Left ventricle myocardium inferior (tissue), 1 donor: ENCODE measurements at places on chromosomes 11 and 22. TPM values are rescaled to one million over a fixed set of nuclear protein-coding genes. Genes with fewer than 3 reads are reported as not detected.

- H3K27ac ChIP-seq, result no peak overlapping the region
- H3K27me3 ChIP-seq, result peaks cover 34% of the 10 kb centered on the region
- no peak overlapping the region for H3K4me3 ChIP-seq
- no peaks in the 10 kb centered on the region for H3K36me3 ChIP-seq
Observed at GRCh38 chr22:20965888-20966855, 883 bp upstream of the AIFM3 start.

GRCh38 chr11:101870510-101870909 is 44.3 kb upstream of the CEP126 start:
- no peaks in the 10 kb centered on the region for H3K27me3 ChIP-seq
- no peaks in the 10 kb centered on the region for H3K4me1 ChIP-seq
- H3K36me3 ChIP-seq, result no peaks in the 10 kb centered on the region
- no peak overlapping the region for H3K4me3 ChIP-seq

Gene LRRN4CL
- 2.7 TPM for total RNA-seq

Gene SORL1
- 7.1 TPM for total RNA-seq

DNA sequence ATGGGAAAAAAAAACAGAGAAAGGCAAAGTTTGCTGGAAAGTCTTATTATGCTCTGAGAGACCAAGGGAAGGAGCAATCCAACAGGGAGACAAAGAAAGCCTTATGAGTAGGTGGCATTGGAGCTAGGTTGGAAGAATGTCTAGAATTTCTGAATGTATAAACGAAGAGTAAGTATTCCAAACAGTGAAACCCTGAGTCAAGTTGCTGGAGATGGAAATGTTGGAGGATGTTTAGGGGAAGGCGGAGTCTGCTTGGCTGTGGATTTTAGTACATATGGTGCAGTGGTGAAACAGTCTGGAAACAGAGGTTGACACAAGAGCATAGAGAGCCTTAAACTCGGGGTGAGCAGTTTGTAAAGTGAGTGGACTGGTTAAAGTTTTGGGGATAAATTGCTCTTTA is 314.8 kb upstream of the CADM1 start:
- no peaks in the 10 kb centered on the region for H3K4me1 ChIP-seq
- H3K4me3 ChIP-seq, result no peak overlapping the region
- H3K27ac ChIP-seq, result no peak overlapping the region
- H3K27me3 ChIP-seq, result no peaks in the 10 kb centered on the region

- DNase-seq, result no peak
- no peak overlapping the region for H3K4me3 ChIP-seq
- H3K27ac ChIP-seq, result peak overlapping the region; percentile 30
Observed at GRCh38 chr22:40265783-40266182, 80.5 kb upstream of the ADSL start.

DNA sequence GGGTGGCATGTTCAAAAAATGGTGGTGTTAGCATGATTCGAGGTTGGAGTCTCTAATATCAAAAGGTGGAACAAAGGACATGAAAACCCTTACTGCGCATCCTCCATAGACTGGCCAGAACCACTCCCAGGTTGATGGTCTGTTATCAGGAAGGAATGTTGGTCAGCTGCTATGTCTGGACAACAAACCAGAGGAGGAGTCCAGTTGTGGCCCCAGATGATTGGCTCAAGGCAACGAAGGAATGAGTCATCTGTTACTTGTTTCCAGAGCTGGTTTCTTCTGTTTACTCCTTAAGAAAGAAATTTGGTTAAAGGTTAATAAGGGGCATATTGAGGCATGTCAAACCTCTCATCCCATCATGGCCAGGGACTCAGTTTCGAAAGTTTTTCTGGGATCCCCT is 56.8 kb upstream of the GRIA4 start:
- H3K27ac ChIP-seq, result no peak overlapping the region
- no peak for DNase-seq
- no peaks in the 10 kb centered on the region for H3K36me3 ChIP-seq
- no peak overlapping the region for H3K4me3 ChIP-seq
- H3K4me1 ChIP-seq, result no peaks in the 10 kb centered on the region
- H3K27me3 ChIP-seq, result no peaks in the 10 kb centered on the region

GRCh38 chr22:27679693-27680488 is 121.7 kb downstream of the MN1 start:
- peaks cover under 1% of the 10 kb centered on the region for H3K4me1 ChIP-seq
- no peak overlapping the region for H3K4me3 ChIP-seq
- no peaks in the 10 kb centered on the region for H3K27me3 ChIP-seq
- H3K27ac ChIP-seq, result no peak overlapping the region
- H3K36me3 ChIP-seq, result no peaks in the 10 kb centered on the region
- DNase-seq, result no peak

Gene MUC5AC
- not detected for total RNA-seq

Gene KRTAP5-11
- not detected for total RNA-seq

DNA sequence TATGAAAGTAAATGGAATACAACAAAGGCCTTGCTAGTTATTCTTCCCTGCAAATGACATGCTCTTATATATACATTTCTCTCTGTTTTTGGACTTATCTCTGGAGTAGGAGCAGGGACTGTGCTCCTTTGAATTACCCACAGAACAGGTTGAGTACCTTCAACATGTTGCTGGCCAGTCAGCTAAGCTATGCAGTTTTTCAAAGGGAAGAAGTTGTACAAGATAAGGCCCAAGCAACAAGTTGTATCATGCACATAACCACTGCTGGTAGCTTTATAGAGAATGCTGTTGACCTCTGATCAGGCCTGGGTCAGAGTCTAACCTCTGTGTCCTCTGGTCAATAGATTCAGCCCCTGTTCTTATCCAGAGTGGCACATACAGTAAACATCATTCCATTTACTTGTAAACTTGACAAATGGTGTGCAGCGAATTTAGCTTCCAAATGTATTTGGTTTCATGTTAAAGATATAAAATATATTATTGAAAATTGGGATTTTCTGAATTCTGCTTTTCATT is 99.6 kb downstream of the C11orf87 start:
- no peaks in the 10 kb centered on the region for H3K36me3 ChIP-seq
- no peak overlapping the region for H3K4me3 ChIP-seq

Gene PIH1D2
- total RNA-seq, result 2.2 TPM

DNA sequence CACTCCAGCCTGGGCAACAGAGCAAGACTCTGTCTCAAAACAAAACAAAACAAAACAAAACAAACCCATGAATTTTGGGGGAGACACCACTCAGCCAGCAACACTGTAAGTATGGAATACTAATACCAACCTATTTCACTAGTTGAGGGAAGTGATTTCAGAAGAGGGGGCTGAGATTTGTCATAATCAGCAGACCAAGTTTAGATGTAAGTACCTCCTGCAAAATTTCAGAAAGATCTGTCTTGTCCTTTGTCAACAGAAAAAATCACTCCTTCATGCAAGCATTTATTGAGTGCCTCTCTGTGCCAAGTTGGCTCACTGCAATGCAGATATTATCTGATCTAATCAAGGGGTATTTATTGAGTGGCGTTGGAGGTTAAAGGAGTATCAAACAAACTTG is 23.4 kb upstream of the ADA2 start:
- DNase-seq, result no peak
- no peaks in the 10 kb centered on the region for H3K4me1 ChIP-seq
- no peak overlapping the region for H3K27ac ChIP-seq
- H3K27me3 ChIP-seq, result no peaks in the 10 kb centered on the region
- no peak overlapping the region for H3K4me3 ChIP-seq

DNA sequence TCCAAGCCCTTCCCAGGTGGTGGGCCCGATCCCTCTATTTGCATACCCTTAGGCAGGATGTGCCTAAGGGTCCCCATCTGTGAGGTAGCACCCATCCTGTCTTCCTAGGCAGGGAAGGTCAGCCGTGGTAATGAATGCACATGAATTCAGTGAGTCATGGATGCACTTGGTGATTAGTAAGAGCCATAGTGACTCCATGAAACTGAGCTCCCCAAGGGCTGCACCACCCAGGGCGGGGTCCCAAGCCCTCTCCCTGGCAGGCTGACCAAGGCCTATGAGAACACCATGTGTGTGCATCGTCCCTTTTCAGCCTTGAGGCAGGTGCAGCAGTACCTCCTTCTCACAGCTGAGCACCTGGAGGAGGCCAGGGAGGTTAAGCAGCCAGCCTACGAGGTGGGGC is 15.6 kb upstream of the SUSD2 start:
- H3K36me3 ChIP-seq, result peaks cover 59% of the 10 kb centered on the region
- H3K4me1 ChIP-seq, result peaks cover 68% of the 10 kb centered on the region
- H3K27me3 ChIP-seq, result no peaks in the 10 kb centered on the region
- H3K27ac ChIP-seq, result no peak overlapping the region
